ENCODE measurements at places on chromosomes 7 and 10. TPM values are rescaled to one million over a fixed set of nuclear protein-coding genes. Genes with fewer than 3 reads are reported as not detected.

LEP gene
- total RNA-seq = 2.8 TPM

BEND7 gene
- total RNA-seq = 10.6 TPM

ASAH2 gene
- 0.51 TPM for total RNA-seq

OR2A5 gene
- total RNA-seq = not detected

FFAR4 gene
- not detected for total RNA-seq

MMD2 gene
- total RNA-seq = not detected

C10orf88 gene
- total RNA-seq = 13.1 TPM

PTPRN2 gene
- total RNA-seq = 0.77 TPM

PSTK gene
- total RNA-seq = 6.4 TPM

CPSF4 gene
- total RNA-seq = 38.0 TPM

RNLS gene
- total RNA-seq = 11.3 TPM

ABCB4 gene
- 0.26 TPM for total RNA-seq
